ENCODE measurements at places on chromosomes 4 and X.

GRCh38 chrX:19649226-19649995, 134.1 kb upstream of the MAP3K15 start:
- DNase-seq: no peak

DNA sequence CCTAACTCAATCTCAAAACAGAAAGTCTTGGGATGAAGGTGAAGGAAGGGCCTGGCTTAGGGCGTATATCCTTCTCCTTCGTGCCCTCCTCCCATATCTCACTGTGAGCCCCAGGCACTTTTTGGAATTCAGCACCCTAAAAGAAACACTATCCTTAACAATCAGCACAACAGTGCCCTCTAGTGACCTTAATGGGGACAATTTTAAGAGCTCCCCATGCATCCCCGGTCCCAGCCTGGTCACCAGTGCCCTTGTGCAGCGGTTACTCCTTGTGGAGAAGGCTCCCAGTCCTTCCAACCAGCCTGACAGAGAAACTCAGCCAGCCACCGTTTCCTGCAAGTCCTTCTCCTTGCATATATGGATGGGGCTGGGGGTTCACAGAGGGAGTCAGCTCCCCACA, 4.2 kb downstream of the PAK3 start:
- no peak for DNase-seq

GRCh38 chr4:6857009-6857882, 52.4 kb upstream of the TBC1D14 start:
- no peak for DNase-seq

GRCh38 chrX:96480081-96480480, 204.6 kb upstream of the DIAPH2 start:
- DNase-seq: no peak

DNA sequence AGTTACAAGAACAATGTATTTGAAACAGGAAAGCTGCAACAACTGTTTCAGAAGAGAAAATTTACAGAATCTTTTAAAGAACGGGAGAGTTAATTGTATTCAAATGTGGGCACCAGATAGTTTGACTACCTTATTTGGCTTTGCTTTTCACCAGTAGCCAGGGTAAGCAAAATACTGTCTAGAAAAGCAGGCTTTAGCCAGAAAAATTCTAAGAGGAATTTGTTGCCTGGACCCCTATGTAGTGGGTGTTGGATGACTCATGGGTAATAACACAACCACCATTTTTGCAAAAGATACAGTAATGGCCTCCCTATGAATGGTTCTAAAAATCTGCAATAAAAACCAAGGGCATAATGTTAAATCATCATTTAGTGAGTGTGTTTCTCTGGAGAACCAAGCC, 233.4 kb upstream of the ANXA3 start:
- DNase-seq: no peak

DNA sequence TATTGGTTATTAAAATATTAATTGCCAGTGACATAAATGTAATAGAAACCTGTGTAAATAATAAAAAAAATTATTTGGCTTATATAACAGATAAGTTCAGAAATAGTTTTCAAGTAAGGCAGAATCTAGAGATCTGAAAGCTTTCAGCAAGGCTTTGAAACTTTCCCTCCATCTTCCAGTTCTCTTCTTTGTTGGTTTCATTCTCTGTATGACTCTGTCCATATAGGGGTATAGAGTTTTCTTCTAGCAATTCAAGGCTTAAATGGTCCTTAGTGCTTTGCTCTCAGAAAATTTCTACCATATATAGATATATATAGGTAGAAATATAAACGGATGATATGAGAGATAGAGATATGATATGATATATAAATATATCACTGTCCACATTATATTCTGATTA, 160.5 kb upstream of the GABRA2 start:
- no peak for DNase-seq

GRCh38 chrX:58025979-58026378, 115.7 kb upstream of the ZXDA start:
- DNase-seq: peak; percentile 30

GRCh38 chr4:55921093-55921492, 27.7 kb upstream of the CEP135 start:
- DNase-seq: no peak

- no peak for DNase-seq
Measured at GRCh38 chr4:2771264-2771663, 15.1 kb upstream of the TNIP2 start.

- DNase-seq: no peak
Measured at GRCh38 chr4:38242101-38242500, 281.9 kb downstream of the PTTG2 start.

DNA sequence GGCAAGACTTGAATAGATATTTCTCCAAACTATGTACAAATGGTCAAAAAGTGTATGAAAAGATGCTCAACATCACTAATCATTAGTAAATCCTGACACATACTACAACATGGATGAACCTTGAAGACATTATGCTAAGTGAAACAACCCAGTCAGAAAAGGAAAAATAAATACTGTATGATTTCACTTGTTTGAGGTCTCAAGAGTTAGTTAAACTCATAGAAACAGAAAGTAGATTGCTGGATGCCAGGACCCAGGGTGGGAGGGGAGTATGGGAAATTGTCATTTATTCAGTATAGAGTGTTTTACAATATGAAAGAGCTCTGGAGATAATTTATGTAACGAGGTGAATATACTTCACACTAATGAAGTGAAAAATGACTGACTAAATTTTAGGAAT, 32.4 kb downstream of the PRMT9 start:
- DNase-seq: no peak

DNA sequence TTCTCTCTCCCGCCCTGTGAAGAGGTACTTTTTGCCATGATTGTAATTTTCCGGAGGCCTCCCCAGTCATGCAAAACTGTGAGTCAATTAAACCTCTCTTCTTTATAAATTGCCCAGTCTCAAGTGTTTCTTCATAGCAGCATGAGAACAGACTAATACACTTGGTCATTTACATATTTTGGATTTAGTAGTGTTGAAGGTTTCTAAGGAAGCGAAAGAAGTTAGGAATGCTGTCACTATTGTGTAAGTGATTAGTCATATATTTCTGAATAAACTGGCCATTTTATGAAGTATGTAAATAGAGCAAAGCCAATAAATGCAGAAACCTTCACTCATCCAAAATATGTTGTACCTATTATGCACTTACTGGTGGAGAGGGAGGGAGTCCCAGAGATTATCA, 34.4 kb upstream of the GK2 start:
- DNase-seq: no peak

DNA sequence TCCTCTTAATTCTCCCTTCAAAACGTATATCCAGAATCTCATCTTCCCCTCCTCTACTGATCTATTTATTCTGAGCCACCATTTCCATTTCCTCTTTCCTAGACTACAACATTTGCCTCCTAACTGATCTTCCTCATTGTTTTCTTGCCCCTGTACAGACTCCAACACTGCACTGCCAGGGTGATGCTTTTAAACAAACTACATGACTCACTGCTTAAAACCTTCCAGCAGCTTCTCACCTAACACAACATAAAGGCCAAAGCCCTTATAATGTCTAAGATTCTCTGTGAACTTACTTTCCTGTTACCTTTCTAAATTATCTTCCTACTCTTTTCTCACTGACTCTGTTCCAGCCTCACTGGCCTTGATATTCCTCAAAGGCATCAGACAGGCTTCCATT, 161.0 kb upstream of the HS3ST1 start:
- no peak for DNase-seq

DNA sequence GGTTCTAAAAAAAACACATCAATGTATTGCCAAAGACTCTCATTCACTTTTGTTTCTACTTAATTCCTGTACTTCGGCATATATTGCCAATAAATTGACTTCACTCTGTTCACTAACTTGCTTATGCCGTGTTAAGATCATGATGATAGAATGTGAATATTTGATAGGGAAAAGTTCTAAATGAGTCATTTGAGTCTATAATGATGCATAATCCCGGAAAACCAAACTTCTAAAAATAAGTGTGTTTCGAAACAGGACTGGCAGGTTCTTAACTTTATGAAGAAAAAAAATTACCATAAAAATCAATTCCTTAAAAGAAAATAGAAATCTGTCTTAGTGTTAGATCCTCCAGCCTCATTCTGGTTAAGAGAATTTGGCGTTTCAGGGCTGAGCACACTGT, 387.5 kb upstream of the FTHL17 start:
- no peak for DNase-seq

GRCh38 chr4:153486281-153487151, 20.4 kb downstream of the TMEM131L start:
- no peak for DNase-seq

GRCh38 chr4:6372649-6373525, 99.5 kb downstream of the PPP2R2C start:
- peak; percentile 66 for DNase-seq

GRCh38 chrX:128619490-128619889, 567.3 kb upstream of the ACTRT1 start:
- DNase-seq: no peak

GRCh38 chrX:28589046-28589445, 1.8 kb downstream of the IL1RAPL1 start:
- DNase-seq: no peak

GRCh38 chr4:138595171-138595570, 353.0 kb upstream of the SLC7A11 start:
- DNase-seq: no peak

DNA sequence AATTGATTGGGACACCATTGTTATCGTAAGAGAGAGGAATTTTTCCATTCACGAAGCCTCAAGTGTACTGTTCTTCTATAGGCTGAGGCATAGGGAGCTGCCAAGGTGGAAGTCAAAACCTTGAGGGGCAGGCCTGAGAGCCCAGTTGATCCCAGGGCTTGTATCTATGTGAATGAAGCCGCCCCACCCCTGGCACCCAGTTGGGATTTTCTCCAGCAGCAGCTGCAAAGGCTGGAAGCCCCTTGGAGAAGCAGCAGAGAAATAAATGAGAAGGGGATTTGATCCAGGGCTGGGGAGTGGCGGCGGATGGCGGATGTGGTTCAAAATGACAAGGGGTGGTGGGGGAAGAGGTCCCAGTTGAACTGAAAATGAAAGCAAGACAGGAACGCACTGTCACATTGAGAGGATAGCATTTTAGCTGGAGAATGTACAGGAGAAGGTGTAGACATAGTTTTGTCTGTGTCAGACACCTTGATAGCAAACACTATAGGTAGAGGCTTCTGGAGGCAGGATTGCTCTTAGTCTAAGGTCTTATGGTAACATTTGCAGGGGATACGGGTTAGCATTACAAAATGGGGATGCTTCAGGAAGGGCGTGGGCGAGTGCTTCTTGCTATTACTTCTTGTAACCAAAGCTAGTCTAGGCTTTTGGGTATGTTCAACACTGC, 32.6 kb downstream of the DOCK11 start:
- no peak for DNase-seq

DNA sequence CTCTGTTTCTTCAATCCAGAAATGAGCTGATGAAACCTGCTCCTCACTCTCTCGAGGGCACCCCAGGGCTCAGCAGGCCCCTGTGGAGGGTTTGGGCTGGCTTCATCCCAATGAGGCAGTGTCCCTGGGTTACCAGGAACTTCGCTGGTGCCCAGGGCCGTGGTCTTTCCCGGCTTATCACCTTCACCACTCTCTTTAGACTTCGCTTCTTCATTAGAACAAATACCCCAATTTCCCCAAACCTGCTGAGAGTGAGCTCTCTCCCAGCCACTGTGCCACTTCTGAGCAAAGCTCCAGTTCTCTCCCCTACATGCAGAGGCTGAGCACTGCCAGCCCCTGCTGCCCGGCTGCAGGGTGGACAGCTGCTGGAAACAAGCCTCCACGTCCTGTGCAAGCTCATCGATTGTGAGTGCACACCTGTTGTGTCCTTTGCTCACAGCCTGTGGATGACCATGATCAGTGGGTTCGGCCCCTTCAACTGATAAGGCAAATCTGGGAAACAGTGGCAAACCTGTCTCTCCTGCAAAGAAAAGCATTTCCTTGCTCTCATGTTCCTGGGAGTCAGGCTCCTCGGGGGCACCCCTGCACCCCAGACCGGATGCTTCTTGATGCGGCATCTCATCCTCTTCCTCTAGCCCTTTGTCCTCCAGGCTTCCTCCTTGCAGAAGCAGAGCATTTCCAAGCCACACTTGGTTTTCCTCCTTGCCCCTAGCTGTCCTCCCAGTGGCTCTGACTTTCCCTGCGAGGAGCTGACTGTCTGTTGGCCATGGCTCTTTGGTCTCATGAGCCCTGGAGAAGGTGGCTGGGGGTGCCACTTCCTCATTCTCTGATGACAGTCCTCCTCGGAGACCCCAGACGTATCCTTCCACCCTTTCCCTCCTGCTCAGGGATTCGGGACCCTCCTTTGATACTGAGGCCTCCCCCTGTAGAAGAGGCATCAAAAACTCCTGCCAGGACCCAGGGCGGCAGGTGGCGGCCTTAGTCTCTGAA, 28.7 kb downstream of the C4orf50 start:
- no peak for DNase-seq

- DNase-seq: no peak
Measured at GRCh38 chr4:181745933-181746625, 497.1 kb upstream of the TENM3 start.

GRCh38 chrX:150499240-150499639, 69.2 kb upstream of the MTM1 start:
- no peak for DNase-seq

DNA sequence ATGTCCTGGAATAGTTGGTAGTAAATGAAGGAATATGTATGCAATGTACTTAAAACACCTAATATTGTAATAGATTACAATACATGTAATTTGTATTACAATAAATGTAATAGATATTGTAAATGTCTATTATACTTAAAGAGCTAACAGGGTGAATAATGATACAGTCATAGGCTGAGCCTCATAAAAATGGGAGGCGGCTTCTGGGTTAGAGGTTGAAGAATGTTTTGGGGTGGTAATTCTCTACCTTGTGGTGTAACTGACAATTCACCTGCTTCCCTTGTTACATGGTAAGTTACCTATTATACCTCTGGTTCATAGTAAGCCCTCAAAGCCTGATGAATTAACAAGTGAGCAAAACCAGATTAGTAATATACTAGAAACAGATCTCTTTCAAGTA, 26.0 kb downstream of the ATP8A1 start:
- no peak for DNase-seq

DNA sequence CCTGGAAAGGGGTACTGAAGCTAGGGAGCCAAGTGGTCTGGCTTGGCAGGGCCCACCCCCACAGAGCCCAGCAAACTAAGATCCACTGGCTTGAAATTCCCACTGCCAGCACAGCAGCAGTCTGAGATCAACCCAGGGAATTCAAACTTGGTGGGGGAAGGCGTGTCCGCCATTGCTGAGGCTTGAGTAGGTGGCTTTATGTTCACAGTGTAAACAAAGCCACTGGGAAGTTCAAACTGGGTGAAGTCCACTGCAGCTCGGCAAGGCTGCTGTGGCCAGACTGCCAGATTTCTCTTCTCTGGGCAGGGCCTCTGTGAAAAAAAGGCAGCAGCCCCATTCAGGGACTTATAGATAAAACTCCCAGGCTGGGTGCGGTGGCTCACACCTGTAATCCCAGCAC, 58.9 kb downstream of the TFDP3 start:
- no peak for DNase-seq
